ENCODE measurements at places on chromosomes 1 and 21.

- no peak for DNase-seq
These were observed 2.0 kb upstream of the ANGEL2 start for GRCh38 chr1:213017447-213018273.

- no peak for DNase-seq
These were observed 246.9 kb downstream of the MATN1 start for GRCh38 chr1:30476476-30476875.

GRCh38 chr1:101290922-101291561 is 54.2 kb downstream of the S1PR1 start:
- no peak for DNase-seq

DNA sequence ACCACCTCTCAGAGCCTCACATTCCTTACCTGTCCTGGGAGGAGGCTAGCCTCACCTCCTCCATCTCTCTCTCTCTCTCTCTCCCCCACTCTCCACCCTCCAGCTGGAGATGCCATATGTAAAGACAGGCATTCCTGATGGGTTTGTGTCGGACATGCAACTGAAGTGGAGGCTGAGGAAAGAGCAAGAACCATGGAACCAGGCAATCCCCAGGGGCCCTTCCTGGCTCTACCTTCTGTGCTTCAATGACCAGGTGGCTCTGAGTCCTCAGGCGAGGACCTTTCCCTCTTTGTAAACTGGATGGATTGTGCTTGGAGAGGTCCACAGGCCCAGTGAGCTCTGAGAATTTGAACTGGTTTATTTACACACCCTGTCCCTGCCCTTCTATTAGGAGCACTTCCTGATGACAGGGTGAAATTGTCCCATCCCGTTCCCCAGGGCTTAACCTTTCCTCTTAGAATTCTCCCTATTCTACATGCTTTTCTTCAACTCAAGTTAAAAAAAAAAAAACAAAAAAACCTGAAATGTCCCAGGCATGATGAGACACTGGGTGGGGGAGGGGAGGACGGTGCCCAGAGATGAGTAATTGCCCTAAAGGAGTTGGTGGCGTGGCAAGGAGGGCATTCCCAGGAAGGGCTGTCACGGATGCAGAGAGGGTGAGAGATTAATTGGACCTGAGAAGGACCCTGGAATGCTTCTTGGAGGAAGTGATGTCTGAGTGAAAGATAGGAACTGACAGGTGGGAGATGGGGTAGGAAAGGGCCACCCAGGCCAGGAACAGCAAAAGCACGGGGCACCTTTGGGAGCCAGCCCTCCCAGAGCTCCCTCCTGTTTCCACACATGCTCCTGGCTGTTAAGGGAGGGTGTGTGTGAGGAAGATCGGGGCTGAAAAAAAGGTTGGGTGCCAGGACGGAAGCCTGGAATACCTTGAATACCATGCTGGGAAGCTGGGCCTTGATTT is 50.2 kb upstream of the WASF2 start:
- peak; percentile 70 for DNase-seq

DNA sequence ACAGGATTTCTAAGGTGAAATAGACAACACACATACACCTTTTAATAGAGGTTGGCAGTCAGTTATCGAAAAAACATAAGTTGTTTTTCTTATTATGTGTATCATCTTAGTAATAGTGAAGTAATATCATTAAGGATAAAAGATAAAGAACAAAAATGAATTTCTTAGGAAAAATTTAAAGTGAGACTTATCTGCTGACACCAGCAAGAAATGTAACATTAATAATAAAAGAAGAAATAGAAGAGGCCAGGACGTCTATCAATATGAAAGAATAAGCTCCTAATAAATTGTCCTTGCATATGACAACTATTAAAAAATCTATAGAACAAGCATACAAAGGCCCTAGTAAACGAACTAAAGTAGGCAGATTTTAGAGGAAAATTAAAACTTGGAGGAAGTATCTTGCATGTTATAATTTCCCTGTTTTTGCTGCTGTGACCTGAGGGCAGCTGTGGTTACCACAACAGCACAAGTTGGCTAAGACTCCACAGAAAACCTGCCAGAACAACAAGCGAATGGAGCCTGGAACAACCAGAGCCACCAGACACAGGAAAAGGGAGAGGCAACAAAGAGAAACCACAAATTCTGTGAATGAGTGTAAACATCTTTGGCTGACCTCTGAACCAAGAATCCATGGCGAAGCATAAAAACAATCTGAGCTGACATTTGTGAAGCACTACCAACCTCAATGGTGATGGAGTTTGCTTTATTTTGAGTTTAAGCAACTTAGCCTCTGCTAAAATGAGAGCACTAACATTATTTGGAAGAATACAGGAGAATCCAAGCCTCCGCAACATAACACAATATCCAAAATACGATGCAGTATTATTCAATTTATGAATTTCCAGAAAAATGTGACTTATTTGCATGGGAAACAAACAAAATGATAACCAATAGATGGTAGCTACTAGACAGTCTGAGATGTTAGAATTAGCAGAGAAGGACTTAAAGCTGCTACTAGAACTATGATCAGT is 207.5 kb downstream of the KCNT2 start:
- peak; percentile 18 for DNase-seq

- no peak for DNase-seq
These were observed 49.0 kb downstream of the SCCPDH start for GRCh38 chr1:246773213-246773641.

- no peak for DNase-seq
These were observed 22.5 kb downstream of the NTMT2 start for GRCh38 chr1:170168265-170168664.

DNA sequence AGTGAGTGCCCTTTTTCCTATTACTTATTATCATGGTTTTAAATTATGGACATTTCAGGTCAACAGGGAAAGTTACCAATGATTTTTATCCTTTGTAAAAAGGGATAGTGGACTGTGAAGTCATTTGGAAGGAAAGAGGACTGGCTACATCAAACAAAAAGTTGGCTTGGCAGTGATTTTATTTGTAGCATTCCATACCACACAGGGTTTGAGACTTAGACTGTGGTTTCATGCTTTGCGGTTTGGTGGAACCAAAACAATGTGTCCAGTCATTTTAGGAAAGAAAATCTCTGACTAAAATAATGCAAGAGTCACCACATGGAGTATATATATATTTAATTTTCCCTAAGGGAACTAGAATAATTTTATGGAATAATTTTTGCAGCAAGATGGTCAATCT is 239.5 kb downstream of the HMCN1 start:
- no peak for DNase-seq

- no peak for DNase-seq
These were observed 59.7 kb downstream of the RABGAP1L start for GRCh38 chr1:174218983-174219382.

GRCh38 chr1:101965341-101965740 is 31.4 kb downstream of the OLFM3 start:
- DNase-seq = no peak

DNA sequence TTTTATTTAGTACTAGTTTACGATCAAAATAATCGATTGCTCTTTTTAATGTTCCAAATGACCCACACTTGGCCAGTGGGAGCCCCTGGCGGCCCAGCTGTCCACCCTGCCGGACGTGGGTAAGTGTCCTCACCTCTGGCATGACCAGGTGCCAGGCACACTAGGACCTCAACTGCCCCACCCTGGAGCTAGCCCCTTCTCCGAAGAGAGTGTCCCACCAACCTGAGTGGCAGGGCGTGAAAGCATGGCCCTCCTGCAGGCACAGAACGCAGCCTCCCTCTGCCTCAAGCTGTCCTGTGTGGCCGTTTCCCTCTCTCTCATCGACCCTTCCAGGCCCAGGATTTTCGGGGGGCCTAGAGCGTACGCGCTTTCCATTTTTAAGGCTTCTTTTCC is 32.9 kb upstream of the AGPAT3 start:
- no peak for DNase-seq

- DNase-seq = no peak
These were observed 78.4 kb downstream of the AK5 start for GRCh38 chr1:77360256-77360655.

GRCh38 chr1:174577681-174578080 is 129.9 kb downstream of the GPR52 start:
- no peak for DNase-seq

GRCh38 chr1:167681024-167681423 is 40.8 kb upstream of the MPZL1 start:
- no peak for DNase-seq

DNA sequence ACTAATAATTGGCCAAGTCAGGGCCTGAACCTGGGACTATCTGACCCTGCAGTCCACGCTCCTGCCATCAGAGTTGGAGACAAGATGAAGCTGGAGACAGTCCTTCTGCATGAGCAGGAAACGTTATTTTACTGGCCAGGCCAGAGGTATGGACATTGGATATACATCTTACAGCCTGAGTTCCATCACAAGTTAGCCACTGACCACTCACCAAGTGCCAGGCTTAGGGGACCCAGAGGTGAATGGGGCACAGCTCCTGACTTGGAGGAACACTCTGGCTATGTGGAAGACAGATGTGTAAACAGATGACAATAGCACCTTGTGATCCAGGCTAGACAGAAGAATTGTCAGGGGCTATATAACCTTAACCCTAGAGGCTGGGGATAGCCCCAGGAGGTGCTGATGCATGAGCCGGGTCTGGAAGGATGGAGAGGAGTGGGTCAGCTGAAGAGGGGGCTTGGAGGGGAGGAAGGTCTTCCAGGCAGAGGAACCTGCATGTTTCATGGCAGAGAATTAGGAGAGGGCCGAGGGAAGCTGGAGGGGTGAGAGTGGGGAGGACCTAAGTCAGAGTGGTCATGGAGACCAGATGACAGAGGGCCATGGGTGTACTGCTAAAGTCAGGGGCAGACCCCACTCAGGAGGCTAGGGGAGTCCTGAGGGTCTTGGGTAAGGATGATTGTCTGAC is 52.5 kb upstream of the DMRTB1 start:
- DNase-seq = no peak

DNA sequence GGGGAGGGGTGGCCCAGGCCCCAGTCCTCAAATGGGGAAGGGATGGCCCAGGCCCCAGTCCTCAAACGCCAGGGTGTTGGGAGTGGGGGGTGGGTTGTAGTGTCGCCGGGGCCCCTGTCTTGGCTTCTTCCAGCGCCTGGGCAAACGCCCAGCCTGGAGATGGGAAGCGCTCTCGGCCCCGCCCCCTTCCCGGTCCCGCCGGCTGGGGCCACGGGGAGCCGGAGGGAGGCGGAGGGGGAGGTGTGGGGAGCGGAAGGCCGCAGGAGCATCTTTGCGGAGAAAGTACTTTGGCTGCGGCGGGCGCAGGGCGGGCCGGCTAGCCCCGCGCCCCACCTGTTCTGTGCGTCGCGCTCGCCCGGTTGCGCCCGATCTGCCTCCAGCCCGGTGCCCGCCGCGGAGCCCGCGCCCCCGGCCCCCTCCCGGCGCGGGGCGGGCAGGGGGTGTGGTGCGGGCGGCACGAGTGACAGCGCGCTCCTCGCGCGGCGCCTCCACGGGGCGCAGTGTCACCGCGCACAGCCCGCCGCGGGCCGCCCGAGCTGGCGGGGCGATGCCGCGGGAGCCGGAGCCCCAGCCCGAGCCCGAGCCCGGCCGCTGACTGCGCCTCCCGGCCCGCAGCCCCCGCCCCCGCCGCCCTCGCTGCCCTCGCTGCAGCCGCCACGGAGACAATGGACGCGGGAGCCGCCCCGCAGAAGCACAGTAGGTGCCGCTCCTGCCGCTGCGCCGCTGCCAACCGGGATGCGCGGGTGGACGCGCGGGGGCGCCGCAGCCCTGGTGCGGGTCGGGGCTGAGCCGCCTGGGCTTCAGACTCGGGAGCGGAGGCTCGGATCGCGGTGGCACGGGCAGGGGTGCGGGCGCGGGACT is 31.1 kb upstream of the PEX10 start:
- DNase-seq = no peak

DNA sequence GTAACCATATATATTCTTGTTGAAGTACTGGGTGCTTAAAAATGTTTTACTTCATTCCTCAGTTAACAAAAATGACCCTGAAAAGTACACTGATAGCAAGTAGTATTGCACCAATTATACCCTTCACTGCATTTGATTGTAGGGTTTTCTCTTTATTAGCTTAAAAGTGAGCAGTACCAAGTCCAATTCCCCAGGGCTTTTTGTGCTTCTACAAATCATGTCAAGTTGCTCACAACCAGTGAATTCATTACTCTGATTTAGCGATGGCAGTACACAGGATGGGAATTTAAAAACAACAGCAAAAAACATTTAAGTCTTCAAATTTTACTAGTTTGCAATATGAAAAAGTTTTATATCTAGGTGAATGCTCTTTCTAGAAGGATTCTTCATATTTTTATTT is 436.4 kb downstream of the PTBP2 start:
- DNase-seq = no peak

DNA sequence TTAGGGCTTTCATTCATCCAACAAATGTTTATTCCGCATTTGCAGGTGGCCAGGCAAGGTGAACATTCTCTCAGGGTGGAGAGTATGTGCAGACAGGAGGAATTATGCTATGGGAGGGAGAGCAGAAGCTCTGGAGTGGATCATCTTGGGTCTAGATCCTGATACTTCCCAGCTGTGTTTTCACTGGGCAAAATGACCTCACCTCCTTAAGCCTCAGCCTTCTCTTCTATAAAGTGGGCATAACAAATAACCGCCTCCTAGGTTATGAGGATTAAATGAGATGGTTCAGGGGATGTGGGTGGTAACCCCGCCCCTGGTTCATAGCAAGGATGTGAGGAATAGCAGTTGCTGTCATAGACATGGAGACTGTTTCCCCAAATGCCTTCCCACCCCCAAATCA is 1.7 kb upstream of the TMEM51 start:
- DNase-seq = no peak

DNA sequence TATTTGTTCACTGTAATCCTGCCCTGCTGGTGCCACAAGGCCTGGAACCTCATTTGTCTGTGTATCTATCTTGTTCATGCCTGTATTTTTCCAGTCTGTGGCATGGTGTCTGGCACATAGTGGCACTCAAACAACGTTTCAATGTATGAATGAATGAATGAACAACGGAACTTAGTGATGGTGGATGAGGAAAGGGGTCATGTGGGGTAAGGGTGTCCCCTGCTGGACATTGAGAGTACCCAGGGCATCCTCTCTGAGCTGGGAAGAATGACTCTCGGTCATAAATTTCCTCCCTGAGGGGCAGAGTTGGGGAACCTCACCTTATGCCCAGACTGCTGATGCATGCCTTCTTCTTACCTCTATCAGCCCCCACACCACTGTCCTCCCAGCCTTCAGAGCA is 18.9 kb upstream of the ZNF683 start:
- DNase-seq = peak; percentile 75

- DNase-seq = no peak
These were observed 198.5 kb downstream of the ZNF648 start for GRCh38 chr1:181863006-181863405.

DNA sequence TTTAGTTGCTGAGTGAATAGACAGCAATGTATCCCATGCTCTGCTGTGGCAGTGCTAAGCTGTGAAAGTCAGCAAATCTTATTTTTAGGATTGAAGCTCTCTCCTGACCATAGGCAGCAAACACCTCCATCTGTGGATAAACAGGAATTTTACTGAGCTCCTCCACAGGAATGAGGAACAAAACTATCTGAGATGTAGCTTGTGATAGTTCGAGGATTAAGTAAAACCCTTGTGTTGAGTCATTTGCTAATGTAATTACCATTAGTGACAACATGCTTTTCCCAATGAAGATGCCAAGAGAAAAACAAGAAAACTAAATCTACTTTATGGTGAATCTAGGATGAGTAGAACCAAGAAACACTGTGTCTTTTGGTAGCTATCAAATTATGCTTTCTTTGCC is 122.7 kb downstream of the CLEC20A start:
- DNase-seq = peak; percentile 79

GRCh38 chr1:222539951-222540597 is 7.8 kb downstream of the HHIPL2 start:
- no peak for DNase-seq

GRCh38 chr1:83588140-83588539 is 410.8 kb downstream of the TTLL7 start:
- DNase-seq = no peak
